ENCODE measurements at places on chromosomes 4 and X.

DNA sequence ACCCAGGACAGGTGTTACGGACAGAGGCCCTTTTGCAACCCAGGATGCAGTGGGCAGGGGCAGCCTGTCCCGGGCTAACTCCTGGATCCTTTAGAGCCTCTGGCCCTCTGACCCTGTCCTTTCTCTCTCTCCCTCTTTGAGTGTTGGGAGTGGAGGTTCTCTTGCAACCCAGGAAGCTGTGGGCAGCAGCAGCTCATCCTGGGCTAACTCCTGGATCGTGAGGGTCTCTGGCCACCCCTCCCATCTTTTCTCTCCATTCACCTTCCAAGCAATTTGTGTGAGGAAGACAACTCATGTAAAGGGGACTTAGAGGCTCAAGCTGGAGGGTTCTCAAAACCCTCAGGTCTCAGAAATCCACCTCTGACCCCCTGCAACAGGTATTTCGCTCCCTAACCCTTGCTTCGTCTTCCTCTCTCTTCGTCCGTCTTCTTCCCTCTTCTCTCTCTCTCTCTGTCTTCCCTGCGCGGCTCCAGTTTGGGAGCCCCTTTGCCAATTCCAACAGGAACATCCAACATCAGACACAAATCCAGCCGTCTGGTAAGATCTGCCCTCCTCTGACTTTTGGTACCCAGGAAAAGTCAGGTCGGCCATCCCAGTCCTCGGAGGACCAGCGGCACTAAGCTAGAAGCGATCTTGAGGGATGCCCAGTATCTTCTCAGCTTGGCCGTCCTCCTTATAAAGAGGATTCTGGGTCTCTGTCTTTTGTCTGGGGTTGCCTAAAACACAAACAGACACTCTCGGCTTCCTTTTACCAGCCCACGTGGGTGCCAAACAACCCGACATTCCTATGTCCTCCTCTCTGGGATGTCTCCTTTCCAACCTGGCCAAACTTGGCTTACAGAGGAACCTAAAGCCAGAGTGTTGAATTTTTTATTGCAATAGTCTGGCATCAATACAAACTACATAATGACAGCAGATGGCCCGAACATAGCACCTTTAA lies 7.9 kb downstream of the ASMTL start:
- DNase-seq: no peak

DNA sequence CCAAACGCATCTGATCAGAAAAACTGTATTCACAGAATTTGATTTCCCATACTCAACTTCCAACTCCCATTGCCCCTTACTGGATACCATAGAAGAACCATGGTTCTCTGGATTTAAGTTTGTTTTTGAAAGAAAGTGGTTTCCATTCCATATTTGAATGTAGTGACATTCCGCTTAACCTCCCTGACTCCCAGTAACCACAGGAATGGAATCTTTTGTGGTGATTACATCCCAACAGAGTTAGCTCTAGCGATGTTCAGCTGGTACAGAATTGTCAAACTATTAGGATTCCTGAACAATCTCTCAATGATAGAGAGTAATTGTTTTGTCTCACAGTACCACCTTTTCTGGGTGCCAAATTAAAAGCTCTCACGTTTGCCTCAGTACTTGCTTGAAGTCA lies 1.7 kb downstream of the NUDT10 start:
- DNase-seq: no peak

GRCh38 chrX:123408821-123409737 lies 225.0 kb downstream of the GRIA3 start:
- DNase-seq: no peak

DNA sequence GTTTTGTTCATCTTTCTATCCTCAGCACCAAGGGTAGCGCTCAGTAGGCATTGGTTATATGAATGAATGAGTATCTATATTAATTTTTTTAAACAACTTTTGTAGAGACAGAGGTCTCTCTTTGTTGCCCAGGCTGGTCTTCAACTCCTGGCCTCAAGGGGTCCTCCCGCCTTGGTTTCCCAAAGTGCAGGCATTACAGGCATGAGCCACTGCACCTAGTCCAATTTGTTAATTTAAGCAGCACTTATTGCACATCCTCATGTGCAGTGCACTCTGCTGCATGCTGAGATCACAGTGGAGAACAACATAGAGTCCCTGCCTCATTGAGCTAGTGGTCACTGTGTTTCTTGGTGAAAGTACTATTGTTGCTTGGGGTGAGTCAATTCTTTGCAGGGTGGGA lies 94.4 kb downstream of the NHSL2 start:
- no peak for DNase-seq

GRCh38 chrX:122850326-122850725 lies 333.8 kb upstream of the GRIA3 start:
- no peak for DNase-seq

DNA sequence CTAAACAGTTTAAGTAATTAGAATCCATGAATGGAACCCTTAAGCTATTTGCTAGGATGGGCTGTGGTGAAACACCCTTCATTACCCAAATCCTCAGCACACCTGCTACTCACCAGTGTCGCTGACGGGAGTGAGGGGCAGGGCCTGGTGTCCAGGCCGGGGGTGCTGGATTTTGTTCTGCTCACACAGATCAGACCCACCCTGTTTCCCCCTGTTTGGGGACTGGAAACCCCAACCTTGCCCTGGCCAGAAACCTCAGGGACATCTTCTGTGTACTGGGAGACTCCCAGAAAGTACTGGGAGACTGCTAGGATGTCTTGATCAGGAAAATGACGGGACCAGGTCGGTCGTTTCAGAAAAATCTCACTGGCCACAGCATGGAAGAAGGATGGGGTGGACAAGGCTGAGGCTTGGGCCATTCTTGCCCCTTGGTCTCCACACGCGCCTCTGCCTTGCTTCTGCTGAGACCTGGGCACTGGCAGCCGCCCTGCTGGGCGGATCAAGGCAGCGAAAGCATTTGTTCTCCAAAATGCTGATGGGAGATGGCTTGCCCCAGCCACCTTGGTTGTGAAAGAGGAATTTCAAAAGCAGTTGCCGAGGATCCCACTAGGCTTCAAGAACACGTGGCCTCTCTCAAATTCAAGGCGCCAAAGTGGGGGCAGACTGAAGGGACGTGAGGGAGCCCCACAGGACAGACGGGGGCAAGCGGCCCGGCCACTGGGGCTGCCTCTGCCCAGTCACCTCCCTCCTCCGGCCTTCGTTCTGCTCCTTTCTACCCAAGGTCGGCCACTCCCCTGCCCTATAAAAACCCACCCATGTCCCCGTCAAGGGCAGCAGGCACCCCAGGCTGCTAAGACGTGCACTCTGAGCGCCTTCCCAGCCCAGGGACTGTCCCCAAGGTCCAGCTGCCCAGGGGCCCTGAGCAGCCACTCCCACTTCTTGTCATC lies 23.5 kb upstream of the PDE6B start:
- DNase-seq: no peak

GRCh38 chr4:6658597-6659075 lies 18.2 kb downstream of the MRFAP1 start:
- peak; percentile 44 for DNase-seq

DNA sequence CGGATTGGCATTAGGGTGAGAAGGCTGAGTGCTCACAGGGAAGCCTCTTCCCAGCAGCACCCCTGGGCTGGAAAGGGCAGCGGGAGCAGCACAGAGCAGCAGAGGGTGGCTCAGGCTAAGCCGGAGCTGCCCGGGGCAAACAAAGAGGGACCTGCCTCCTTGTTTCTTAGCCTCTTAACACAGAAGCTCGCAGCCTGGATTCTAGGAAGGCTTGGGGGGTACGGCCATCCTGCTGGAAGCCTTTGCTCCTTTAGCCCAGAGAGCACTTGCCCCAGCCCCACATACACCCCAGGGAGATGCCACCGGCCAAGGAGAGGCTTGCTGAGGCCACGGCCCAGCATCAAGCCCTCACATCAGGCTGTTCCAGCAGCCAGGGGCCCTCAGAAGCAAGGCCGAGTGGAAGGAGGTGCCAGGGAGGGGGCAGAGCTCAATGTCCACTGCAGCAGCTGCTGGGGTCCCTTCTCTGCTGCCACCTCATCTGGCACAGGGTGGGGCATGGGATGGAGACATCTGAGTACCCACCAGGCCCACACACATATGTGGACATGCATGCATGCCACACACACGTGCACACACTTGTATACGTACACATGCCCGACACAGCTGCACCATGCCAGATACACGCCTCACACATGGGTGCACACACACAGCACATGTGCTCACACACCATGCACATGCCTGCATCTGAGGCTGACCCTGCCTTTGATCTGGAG lies 20.3 kb upstream of the SPON2 start:
- DNase-seq: no peak

GRCh38 chr4:74632634-74633033 lies 161.7 kb downstream of the BTC start:
- DNase-seq: no peak

DNA sequence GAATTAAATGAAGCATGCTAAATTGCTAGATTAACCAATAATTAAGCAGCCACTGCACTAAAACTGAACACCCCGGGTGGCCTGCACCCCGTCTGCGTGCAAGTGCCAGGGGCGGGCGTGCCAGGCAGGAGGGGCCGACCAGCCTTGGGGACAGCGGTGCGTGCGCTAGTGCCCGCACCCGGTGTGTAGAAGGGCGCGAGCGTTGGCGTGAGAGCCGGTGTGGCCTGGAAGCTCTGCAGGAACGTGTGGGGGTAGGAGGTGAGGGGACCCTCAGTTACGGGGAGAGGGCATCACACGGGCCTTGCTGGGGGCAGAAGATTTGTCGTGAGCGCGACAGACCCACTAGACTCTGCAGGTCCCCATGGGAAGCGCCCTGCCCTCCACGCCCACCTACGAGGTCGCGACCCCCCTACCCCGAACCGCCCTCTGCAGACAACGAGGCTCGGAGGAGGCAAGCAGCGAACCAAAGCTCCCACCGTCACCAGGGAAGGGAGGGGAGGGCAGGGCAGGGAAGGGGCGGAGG lies 105.8 kb downstream of the FAM53A start:
- DNase-seq: no peak

DNA sequence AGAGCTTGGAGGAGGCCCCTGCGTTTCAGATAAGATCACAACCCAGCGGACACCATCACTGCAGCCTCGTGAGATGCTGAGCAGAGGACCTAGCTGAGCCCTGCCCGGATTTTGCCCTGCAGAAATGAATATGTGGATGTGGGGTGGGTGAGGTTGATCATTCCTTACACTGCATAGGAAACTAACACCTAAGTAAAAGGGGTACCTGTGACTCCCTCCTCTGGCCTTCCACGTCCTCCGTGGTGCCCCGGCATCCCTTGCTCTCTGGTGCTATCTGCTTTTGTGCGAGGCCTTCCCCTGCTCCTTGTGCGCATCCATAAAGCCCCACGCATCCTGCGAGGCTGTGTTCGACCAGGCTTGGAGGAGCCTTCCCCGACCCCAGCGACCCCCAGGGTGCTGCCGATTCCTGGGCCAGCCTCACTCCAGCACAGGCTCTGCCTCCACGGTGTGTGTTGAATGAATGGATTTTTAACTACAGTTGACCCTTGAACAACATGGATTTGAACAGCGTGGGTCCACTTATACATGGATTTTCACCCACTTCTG lies 25.6 kb upstream of the GPR78 start:
- no peak for DNase-seq

DNA sequence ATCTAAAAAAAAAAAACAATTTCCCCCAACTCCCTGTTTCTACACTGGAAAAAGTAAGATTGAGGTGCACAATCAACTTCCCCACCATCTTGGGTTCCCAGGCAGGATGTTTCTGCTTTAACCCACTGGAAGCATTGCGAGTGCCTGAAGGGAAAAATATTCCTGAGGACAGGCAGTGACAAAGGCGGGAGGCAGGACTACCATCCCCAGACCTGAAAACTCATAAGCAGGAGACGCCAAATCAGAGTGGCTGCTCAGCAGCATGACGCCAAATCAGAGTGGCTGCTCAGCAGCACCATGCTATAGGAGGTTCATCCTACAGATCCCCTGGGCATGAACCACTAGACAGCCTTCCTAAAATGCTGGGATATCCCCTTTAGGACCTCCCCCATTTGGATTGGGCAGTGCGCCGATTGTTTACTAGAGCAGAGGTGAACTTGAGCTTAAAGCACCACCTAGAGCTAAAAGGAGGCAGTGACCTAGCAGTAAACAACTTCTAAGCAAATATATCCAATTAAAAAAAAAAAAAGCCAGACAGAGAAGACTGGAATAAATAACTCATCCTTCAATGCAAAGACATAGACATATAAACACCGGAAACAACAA lies 35.0 kb upstream of the GK start:
- DNase-seq: no peak

GRCh38 chr4:182593864-182594263 lies 323.3 kb downstream of the DCTD start:
- DNase-seq: no peak
